ENCODE measurements at places on chromosomes 16 and 17.

- no peak for DNase-seq
These were observed 95.4 kb downstream of the UTP18 start for GRCh38 chr17:51355441-51356410.

DNA sequence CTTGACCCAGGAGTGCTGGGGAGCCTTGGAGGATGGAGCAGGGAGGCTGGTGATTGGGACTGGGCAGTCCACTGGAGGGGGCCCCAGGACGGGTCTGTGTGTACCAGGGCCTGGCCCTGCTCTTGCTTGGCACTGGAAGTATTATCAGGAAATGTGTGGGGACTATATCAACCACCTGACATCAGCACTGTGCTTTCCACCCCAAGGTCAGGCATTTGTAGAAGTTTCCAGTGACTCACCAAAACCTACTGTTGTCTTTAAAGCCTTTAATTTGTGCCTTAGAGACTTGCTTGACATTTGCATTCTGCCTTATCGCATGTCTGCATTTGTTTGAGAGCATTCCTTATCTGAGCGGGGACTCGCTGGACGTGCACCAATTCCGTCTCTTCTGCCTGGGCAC, 323.1 kb downstream of the FOXL1 start:
- DNase-seq = peak; percentile 49

GRCh38 chr17:71329310-71330098, 791.3 kb upstream of the SOX9 start:
- DNase-seq = no peak

- no peak for DNase-seq
These were observed 49.2 kb upstream of the ITGA2B start for GRCh38 chr17:44438636-44439035.

DNA sequence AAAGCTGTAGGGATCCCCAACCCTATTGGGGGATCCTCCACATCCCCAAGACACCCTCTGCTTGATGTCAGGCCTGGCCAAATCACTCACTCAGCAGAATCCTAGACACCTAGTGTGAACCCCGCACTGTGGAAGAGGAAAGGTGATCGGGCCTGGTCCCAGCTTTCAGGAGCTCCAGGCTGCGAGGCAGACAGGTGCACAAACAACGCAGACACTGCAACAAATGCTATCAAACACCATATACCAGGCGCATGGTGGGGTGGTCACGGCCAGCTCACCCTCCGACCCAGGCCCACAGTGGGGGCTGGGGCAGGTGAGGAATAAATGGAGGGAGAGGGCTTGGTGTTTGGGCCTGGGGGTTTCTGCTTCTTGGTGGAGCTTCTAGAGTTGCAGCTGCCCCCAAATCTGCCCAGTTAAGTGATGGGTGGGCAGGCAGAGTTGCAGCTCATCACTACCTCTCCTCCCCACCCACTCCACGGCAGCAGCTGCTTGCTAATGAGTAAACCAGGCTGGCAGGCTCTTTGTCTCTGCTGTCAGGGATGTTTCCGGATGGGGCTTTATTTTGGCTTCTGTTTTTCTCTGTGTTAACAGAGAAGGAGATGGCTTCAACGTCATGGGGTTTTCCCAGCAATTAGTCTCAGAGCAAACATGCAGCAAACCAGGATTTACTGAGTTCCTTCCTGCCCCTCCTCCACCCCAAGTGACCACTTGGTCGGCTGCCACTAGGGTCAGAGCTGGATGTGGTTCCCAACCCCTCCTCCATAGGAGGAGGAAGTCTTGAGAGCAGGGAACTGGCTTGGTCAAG, 46.6 kb downstream of the PECAM1 start:
- no peak for DNase-seq

GRCh38 chr17:45320349-45320930, 3.6 kb upstream of the MAP3K14 start:
- no peak for DNase-seq

DNA sequence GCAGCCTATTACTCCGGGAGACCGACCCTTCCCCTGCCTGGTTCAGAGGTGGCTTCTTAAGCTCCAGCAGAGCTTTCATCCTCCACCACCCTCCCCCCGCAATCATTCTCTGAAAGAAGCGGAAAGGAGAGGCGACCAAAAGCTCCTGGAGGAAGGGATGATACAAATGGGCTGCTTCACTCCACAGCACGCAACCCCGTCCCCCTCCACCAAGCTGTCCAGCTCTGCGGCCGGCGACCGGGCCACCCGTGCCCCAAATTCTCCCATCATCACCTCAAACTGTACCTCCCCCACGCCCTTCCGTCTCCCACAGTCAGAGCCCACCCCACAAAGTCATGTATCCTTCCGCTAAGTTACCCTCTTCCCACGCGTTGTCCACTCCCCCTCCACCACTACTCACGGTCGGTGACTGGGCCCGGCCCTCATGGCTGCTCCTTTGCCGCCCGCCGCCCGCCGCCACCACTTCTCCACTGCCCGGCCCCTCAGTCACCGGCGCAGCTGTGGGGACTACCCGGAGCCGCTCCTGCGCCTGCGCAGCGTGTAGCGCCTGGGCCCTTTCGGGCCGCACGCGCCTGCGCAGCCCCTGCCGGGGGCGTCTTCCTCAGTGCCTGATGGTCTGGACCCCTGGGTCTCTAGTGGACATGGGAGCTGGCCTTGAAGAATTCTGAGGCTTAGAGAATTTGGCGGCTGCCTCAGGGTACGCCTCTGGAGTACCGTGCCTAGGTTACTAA, at the start of gene FAM222B:
TSS of gene FAM222B (minus strand) at position 509 of the 731 bp plus-strand sequence. CDS start 76,123 bp downstream, outside the sequence.
- DNase-seq = peak; percentile 37

DNA sequence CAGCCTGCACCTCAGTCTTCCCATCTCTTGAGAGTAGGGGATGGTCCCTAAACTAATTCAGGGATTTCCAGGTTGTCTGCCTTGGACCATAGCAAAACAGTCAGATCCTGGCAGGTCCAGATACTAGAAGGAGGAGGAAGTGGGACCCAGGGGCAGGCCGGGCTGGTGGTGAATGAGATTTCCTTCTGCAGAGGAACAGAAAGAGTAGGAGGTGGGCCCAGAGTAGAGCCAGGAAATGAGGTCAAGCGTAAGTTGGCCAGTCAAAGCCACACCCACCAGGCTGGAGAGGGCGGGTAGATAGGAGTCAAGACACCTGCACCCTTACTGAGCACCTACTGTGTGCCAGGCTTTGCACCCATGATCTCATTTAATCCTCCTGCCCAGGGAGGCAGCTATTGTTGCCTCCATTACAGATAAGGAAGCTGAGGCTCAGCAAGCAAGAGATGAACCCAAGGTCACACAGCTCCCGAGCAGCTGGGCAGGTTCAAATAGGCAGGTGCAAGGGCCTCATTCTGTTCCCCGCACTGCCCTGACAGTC, 2.6 kb downstream of the CDH5 start:
- no peak for DNase-seq

DNA sequence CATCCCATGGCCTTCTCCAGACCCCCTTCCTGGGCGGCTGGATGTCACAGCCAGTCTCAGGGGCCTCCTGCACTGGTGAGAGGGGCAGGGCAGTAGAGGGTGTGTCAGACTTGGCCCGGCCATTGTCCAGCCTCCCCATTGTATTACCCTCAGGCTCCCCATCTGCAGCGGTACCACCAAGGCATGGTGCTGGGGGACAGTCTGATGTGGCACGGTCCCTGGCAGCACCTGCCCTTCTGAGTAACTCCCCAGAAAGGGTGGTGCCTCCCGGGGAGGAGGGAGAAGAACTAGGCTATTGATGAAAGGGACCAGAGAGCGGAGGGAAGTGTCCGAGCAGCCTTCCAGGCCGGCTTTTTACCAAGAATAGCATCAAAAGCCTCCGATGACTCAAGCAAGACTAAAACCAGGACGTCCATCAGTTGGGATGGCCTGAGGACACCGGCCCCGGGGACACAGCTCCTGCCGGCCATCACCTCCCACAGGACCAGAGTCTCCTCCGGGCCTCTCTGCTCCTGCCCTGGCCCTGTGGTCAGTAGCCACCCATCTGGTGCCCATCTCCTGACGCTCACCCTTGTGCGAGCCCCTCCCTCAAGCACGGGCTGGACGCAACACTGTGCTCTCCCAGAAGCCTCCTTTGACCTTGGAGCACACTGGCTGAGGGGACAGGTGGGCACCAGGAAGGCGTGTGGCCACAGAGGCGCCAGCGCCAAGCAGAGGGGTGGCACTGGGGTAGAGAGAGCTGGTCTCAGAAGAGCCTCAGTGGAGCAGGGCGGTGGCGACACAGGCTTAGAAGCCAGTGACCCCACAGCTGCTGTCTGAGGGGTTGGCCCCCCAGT, 5.8 kb upstream of the CPNE7 start:
- no peak for DNase-seq

DNA sequence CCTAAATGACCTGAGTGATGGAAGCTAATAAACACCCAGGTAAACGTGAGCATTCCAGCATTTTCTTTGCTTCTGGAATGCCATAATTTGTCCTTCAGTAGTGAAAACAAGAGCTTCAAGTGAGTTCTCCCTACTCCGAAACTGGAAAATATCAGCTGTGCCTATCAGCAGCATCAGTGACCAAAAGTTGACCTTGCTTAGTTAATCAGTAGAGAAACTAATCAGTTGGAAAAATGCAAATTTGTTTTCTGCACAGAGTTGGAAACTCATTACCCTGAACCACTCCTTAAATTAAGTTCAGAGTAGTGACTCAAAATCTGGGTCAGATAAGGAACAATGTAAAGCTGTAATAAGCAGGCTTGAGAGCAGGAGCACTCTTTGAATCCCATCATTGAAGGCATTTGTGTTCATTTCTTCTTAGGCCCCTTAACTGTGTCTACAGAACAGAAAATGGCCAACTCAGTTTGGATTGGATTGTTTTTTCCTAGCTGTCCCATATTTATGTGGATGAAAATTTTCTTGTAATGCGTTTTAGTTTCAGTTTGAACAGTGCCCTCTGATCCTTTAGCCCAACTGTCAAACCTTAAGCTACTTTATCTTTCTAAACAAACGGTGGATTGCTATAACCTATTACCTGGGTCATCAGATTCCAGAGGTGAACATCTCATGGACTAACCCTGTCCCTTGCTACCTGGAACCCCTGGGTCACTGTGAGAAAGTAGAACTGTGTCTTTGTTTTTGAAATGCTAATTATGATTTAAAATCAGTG, 290.4 kb downstream of the TOX3 start:
- DNase-seq = no peak

- no peak for DNase-seq
These were observed 492 bp upstream of the CAMTA2 start for GRCh38 chr17:4987767-4988567.

DNA sequence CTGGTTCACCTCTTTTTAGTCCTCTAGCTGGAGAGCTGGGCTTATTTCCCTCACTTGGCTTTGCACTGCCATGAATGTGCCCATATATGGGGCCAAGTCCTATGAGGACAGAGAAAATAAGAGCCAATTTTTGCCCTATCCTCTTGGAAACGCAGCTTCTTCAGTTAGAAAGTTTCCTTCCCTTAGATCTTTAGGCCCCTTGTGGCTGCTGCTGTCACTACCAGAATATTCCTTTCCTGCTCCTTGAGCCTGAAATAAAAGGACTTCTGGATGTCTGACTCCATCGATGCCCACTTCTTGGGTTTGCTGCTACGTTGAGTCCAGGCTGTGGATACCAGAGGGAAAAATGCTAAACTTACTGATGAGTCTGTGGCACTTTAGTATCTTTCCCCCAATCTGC, 487.1 kb downstream of the GRIN2A start:
- DNase-seq = no peak

DNA sequence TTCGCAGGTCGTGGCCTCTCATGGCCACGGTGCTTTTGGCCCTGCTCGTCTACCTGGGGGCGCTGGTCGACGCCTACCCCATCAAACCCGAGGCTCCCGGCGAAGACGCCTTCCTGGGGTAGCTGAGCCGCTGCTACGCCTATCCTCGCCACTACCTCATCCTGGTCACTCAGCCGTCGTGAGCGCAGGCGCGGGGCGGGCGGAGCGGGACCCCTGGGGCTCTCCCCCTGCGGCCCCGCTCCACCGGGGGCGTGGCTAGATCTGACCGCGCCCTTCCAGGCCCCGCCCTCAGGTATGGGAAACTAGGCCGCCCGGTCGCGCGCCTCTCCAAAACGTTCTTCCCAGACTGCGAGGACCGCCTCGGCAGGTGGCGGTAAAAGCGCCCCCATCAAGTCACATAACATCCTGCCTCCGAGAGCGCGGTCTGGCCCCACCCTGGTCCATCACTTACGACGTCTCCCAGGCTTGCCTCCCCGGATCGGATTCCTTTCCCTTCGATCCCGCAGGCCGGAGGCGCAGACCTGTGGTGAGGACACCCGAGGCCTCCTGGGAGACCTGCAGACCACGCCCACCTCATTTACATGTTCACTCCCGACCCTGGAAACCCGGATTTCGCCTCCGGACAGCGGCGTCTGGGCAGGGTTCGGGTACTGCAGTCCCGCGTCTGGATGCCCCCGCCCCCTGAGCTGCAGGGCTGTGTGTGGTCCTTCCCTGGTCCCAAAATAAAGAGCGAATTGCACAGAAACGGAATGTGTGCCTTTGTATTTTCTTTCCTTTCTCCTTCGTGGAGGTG, 91.5 kb upstream of the TMEM97 start:
- DNase-seq = peak; percentile 84

DNA sequence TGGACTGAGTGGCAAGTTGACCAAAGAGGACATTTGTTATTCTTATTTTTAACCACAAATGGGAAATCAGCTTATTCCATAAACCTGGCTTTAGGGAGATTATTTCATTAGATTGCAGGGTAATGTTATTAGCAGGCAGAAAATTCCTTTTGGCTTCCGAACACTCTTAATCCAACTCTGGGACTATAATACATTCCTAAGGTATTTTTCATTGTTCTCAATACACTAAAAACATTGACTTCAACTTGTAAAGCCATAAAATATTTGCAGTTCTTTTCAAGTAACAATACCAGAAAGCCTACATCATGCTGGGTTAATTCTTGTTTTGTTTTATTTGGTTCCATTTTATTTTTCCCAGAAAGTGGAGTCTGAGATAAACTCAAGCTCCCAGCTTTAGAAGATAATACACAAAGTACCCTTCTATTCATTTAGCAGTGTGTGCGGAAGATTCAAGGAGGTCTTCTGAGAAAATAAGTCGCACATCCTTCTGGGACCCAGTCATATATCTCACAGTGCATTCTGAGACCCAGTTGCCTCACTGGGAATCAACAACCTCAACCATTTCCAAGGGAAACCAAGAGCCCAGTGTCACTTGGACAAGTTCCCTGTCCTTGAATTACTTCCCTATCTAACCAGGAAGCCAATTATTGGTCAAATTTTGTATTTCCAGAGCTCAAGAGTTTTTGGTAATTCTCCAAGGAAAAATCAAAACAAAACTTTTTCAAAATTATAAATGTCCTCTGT, 389.6 kb upstream of the DYNLRB2 start:
- no peak for DNase-seq

DNA sequence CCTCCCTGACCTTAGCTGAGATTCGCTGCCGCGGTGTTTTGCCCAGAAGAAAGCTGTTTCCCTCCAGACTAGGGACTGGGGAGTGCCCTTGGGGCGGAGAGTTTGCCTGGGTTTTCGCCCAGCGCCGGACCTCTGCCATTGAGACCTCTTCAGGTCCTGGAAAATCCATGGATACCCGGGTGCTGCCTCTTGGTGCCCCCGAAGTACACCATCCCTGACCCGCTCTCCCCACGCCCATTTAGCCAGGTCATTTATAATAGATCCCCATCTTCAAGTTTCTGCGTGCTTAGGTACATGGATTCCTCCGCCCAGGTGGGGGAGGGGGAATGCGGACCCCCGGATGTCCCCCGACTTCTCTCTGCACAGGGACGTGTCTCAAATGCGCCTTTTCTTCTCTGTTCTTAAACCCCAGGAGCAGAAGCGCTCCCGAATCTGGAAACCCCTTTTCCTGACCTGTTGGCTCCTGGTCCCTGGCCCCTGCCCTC, 15.0 kb upstream of the CBX8 start:
- DNase-seq = no peak

- DNase-seq = no peak
These were observed 10.2 kb upstream of the NFATC3 start for GRCh38 chr16:68074850-68075555.

- DNase-seq = no peak
These were observed 28.2 kb downstream of the FCSK start for GRCh38 chr16:70482624-70483023.
